ENCODE measurements at places on chromosomes 2 and 18. TPM values are rescaled to one million over a fixed set of nuclear protein-coding genes. Genes with fewer than 3 reads are reported as not detected.

Gene CELF4
- total RNA-seq, result 3.8 TPM

Gene STEAP3
- 9.3 TPM for total RNA-seq

Gene MAPK4
- 13.5 TPM for total RNA-seq

Gene ATAD2B
- total RNA-seq, result 16.3 TPM

Gene CCDC74A
- 11.5 TPM for total RNA-seq

Gene MYL1
- total RNA-seq, result not detected

Gene RAB27B
- total RNA-seq, result 16.6 TPM

Gene ALS2
- total RNA-seq, result 23.8 TPM

Gene IL36RN
- not detected for total RNA-seq

Gene SPP2
- not detected for total RNA-seq

Gene DLX1
- 0.46 TPM for total RNA-seq

Gene UGT1A1
- total RNA-seq, result 2.6 TPM

Gene PTPRN
- total RNA-seq, result 0.60 TPM

Gene HSPD1
- total RNA-seq, result 221 TPM

Gene OXER1
- total RNA-seq, result 3.7 TPM

Gene ATP5F1A
- total RNA-seq, result 378 TPM

Gene KRTCAP3
- total RNA-seq, result 65.7 TPM

Gene MAPRE3
- 25.2 TPM for total RNA-seq

Gene CHMP3
- 142 TPM for total RNA-seq

Gene KLHL30
- total RNA-seq, result 2.0 TPM

Gene RAX
- not detected for total RNA-seq

Gene SH3RF3
- total RNA-seq, result 11.5 TPM

Gene UPP2
- not detected for total RNA-seq

Gene KIF5C
- total RNA-seq, result 3.5 TPM

Gene CCDC141
- total RNA-seq, result 90.3 TPM

Gene KLF11
- 22.8 TPM for total RNA-seq

Gene UGT1A10
- 47.5 TPM for total RNA-seq

Gene LANCL1
- total RNA-seq, result 48.0 TPM

Gene SERPINB4
- total RNA-seq, result not detected

Gene PSMA8
- total RNA-seq, result not detected
